ENCODE measurements at places on chromosomes 7 and 10.

- DNase-seq = no peak
Observed at GRCh38 chr7:50504646-50505546, 54.7 kb upstream of the FIGNL1 start.

- DNase-seq = no peak
Observed at GRCh38 chr10:48773580-48773979, 88.9 kb downstream of the WDFY4 start.

GRCh38 chr7:105802604-105803428, 73.6 kb downstream of the ATXN7L1 start:
- no peak for DNase-seq

DNA sequence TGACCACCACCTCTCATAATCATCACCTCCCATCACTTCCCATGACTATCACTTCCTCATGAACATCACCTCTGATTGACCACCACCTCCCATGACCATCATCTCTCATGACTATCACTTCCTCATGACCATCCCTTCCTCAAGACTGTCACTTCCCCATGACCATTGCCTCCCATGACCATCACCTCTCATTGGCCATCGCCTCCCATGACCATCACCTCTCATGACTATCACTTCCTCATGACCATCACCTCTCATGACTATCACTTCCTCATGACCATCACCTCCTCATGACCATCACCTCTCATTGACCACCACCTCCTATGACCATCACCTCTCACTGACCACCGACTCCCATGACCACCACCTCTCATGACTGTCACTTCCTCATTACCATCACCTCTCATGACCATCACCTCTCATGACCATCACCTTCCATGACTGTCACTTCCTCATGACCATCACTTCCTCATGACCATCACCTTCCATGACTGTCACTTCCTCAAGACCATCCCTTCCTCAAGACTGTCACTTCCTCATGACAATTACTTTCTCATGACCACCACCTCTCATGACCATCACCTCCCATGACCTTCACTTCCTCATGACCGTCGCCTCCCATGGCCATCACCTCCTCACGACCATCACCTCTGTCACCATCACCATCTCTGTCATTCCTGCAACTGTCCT, 51.6 kb downstream of the PDGFA start:
- peak; percentile 51 for DNase-seq

DNA sequence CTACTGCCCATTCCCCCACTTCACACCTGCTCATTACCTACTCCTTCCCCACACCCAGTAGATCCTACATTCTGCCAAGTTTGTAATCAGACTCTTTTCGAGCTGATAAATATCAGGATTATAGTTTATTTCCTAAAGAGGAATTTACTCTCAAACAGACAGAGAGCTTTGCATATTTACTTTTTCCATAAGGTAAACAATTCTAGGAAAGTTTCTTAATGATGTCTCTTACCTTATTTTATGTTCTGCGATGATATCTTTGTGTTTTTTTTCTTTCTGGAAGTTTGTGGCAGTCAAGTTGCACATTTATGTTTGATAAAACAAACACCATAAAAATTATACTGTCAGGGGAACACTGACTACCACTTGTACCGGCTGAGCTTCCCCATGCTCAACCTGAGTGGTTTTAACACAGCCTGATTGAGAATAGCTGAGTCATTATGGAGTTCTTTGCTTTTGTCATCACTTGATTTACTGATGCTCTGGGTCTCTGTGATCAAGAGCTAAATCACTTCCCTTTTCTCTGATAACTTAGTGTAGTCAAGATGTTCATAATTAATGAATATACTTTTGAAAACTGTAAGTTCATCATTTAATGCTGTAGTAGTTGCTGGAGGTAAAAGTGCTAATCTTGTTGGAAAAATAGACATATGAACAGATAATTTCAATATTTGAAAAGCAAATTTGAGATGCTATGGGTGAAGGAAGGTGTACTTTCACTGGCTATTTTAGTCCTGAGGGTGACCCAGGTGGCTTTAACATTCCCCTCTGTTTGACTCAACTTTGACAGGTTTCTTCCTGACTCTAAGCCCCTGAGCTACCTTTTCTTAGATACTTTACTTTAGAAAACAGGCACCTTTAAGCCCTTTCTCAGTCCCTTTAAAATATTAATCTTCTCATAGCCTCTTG, 1034.5 kb upstream of the LRRTM3 start:
- DNase-seq = no peak

GRCh38 chr10:29849126-29849833, 210.1 kb downstream of the JCAD start:
- DNase-seq = peak; percentile 74

DNA sequence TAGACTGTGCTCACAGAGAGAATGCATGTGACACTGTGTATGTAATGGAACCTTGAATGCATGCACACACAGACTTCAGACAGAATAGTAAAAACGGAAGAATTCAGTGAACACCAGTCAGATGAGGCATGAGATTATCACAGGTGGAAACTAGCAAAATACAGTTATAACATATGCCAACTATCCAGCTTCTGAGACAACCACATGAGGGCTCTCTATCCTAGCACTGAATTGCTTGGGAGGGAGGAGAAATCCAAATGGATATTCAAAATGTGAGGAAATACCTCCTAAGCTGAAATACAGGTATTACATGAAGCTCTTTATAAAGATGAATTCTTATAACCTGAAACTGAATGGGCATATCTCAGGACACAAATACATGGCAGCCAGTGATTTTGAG, 30.6 kb downstream of the GARS1 start:
- no peak for DNase-seq

- peak; percentile 29 for DNase-seq
Observed at GRCh38 chr7:93188870-93189634, 37.2 kb downstream of the HEPACAM2 start.

GRCh38 chr7:152760854-152761748, 1.5 kb downstream of the ACTR3B start:
- no peak for DNase-seq

DNA sequence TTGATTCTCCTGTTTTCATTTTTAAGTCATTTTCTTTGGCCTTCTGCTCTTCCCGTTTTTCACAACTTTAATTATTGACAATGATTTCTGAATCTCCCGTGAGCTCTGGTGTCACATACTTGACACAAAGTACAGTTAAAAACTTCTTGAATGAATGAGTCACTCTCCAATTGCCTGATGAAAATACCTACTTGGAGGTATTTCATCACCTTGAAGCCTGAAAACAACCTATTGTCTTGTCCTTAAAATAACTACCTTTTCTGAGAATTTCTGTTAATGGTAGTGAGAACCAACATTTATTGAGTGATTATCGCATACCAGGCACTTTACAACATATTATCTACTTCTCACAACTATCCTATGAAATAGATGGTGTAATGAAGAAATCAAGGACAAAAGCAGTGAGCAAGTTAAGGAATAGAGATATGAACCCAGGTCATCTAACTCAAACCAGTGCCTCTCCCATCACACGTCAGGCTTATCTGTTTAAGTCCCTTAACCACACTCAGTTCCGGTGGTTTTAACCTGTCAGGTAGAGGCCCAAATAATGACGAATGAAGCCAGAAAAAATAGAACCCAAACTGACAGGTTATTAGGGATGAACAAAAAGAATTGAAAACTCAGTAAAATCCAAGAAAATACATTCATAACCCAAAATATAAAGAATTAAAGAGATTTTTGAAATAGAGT, 11.6 kb downstream of the BET1 start:
- DNase-seq = no peak

GRCh38 chr10:15168291-15168785, at the start of gene NMT2:
Gene NMT2 (minus strand): TSS chr10:15168693. CDS start chr10:15168612, 81 bp downstream.
- no peak for DNase-seq

DNA sequence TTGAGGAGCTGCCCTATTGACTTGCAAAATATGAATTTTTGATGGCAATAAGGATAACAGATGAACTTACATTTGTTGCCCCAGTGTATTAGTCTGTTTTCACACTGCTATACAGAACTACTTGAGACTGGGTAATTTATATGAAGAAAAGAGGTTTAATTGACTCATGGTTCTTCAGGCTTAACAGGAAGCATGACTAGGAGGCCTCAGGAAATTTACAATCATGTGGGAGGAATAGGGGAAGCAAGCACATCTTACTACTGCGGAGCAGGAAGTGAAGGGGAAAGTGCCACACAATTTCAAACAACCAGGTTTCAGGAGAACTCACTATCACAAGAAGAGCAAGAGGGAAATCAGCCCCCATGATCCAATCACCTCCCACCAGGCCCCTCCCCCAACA, 57.9 kb downstream of the ZNF22 start:
- peak; percentile 78 for DNase-seq

GRCh38 chr10:86072413-86072812, 294.2 kb downstream of the GRID1 start:
- no peak for DNase-seq

DNA sequence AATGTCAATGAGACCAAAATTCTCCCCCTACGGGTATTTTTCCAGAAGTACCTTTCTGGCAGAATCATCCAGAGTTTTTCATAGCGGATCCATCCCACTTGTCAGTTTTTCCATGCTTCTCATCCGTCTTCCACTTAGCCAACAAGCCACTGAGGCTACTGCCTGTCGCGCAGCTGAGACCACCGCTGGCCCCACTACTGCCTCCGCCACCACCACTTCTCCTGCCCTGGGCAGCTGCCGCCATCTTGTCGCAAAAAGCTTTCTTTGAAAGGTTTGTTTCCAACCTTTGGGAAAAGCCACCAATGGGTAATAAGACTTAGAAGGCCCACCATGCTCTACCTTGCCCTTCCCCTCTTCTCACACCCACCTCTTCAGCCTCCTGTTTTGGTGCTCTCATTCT, 42.1 kb downstream of the ERLIN1 start:
- DNase-seq = no peak

GRCh38 chr10:97771055-97771891, 526 bp downstream of the SFRP5 start:
- DNase-seq = no peak

GRCh38 chr10:7833210-7833609, 14.9 kb downstream of the TAF3 start:
- DNase-seq = no peak

- DNase-seq = no peak
Observed at GRCh38 chr10:131676800-131677421, 223.9 kb upstream of the PPP2R2D start.

GRCh38 chr7:2180081-2180480, 52.7 kb downstream of the MAD1L1 start:
- no peak for DNase-seq

DNA sequence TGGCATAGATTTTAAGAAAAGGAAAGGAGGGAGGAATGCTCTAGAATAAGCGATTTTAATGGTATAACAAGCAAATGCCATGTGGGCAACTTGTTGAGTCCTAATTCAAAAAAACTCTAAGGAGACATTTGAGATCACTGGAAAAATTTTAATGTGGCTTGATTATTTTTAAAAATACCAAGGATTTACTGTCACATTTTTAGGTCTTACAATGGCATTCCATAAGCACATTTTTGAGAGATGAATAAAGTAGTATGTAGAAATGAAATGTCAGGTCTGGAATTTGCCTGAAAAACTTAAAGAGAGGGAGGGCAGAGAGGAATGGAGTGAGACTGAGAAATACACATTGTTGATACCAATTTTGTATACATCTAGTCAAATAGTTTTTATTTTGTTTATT, 20.3 kb downstream of the NCAPG2 start:
- DNase-seq = no peak

- no peak for DNase-seq
Observed at GRCh38 chr7:28226003-28226402, 45.4 kb upstream of the JAZF1 start.

- DNase-seq = no peak
Observed at GRCh38 chr7:108254259-108254658, 124.1 kb upstream of the LAMB4 start.

GRCh38 chr7:117193564-117193963, 129.3 kb downstream of the WNT2 start:
- no peak for DNase-seq

GRCh38 chr7:36138209-36138608, 14.8 kb upstream of the EEPD1 start:
- DNase-seq = no peak

DNA sequence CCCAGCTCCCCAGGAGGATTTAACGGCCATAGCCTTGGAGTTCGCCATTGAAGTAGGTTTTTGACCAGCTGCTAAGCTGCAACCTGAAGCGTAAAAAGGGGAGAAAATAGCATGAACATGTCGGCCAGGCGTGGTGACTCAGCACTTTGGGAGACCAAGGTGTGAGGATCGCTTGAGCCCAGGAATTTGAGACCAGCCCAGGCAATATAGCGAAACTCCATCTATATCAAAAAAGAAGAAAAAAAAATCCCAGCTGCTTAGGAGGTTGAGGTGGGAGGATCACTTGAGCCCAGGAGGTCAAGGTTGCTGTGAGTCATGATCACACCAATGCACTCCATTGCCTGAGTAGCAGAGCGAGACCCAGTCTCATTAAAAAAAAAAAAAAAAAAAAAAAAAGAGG, 32.2 kb upstream of the MCU start:
- DNase-seq = no peak

DNA sequence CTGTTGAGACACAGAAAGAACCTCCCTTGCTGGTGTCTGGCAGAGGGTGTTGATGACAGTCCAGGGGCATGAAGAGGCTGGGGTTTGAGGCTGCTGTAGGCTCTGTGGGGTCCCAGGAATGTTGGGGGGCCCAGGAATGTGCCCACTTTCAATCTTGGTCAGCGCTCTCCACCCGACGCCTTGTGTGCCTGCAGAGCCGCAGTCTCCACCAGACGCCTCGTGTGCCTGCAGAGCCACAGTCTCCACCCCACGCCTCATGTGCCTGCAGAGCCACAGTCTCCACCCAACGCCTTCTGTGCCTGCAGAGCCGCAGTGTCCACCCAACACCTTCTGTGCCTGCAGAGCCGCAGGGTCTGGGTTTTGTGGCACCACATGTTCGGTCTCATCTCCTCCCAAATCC, 84.0 kb downstream of the ADARB2 start:
- DNase-seq = no peak

DNA sequence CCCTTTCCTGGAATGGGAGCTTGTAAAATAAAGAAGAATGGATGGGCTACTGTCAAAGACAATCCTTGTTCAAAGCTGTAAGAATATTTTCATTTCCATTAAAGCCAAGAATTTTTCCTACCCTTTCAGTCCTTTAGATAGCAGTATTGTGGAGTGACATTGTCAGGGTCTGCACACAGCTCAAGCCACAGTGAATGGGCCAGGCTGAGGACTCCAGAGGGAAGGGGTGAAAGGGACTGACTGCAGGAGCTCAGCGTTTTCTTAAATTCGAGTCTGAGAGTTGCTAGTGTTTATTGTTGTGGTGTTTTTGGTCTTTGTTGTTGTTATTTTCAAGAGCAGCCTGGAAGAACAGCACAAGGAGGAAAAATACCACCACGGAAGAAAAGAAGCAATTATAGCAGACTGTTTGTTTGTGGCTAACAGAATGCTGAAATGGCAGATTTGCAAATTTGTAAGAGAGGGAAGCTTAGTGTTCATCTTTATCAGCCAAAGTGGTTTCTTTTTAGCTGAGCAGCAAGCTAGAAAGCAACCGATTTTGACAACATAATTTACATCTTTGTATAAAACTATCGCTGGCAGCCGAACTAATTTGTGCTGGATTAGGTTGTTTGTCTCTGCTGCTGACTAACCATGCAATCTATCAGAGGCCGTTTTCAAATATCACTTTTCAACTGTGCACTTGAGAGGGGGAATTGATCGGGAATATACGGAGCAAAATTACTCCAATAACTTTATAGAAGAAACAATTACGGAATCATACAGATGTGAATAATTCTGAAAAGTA, 192.1 kb downstream of the LRMDA start:
- DNase-seq = no peak

- peak; percentile 43 for DNase-seq
Observed at GRCh38 chr10:31927884-31928548, 615 bp downstream of the ARHGAP12 start.

All from suppressor macrophage treated with lipopolysaccharide for 4 hours (primary cell).